HEK293T (cell line): ENCODE measurements at places on chromosomes 3 and 15.

DNA sequence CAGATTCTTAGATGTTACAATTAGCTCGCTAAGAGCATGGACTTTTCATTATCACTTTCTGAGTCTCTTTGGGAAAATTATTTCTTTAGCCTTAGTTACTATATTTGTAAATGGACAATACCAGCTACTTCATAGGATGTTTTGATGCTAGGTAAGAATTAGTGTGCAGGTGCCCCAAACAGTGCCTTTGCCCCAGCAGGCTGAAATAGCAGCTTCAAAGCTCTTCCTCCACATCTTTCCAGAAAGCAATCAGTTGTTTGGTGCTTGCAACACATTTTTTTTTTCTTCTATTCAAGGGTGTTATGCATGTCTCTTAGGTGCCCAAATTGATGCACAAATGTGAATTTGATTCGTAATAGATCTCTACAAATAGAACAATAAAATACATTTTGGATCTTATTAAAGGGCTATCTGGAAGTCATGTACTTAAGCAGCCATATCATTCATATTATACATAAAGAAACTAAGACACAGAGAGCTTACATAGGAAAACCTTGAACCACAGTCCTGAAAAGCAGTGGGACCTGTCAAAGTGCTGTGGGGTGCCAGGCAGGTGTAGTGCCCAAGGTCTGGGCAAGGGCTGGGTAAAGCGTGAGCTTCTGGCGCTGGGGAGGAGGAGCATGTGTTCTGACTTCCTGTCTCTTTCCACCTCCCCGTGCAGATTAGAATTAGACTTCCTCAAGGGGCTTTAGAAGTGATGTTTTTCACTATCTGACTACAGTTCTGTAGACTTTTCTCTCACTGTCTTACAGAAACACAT is 62.9 kb downstream of the FNDC3B start:
- no peak for DNase-seq

DNA sequence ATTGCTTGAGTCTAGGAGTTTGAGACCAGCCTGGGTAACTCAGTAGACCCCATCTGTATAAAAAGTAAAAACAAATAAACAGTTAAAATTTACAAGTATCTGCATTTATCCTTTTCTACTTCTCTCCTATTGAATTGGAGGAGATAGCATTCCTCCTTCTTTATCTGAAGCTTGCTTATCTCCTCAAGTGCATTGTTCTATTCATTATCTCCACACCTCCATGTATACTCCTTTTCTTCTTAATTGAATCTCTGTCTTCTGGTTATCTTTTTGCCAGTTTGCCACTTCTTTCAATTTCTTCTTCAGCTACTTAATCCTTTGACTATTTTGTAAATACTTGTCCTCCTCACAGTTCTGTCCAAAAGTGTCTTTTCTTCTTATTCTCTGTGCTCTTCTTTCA is 88.6 kb downstream of the STRIT1 start:
- DNase-seq = no peak

DNA sequence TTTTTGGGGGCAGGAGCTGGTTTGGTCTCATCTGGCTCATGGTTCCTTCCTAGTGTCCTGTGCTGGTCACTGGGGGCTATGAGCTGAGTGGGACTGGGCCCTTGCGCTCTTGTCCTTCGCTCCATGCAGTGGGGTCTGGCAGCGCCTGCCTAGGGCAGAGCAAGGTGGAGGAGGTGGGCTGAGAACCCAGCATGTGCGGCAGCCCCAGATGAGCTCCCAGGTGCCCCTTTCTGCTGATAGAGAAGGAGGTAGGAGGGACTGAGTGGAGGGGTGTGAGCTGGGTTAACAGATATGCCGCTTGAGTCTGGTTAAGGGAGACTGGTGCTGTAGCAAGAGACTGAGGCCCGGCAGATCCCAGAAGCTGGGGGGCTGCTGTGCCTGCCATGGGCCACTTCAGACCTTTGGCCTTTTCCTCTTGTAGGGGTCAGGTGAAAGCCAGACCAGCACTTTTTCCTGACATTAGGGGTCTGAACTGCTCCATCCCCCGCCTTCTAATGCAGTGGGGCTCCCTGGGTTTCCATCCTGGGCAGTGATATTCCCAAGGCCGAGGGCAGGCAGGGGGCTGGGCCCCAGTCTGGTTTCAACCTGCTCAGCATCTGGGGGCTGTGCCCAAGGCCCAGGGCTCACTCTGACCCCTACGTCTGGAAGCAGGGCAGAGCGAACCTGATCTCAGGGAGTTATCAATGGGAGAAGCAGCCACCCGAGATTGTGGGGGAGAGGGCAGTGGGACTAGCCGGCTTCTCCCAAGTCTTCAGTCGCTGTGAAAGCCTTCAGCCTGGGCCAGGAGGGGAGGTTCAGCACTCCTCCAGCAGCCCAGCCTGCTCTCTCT is 62.9 kb upstream of the PRR23C start:
- no peak for DNase-seq

- no peak for DNase-seq
Observed at GRCh38 chr3:52874864-52875587, 22.3 kb downstream of the STIMATE start.

GRCh38 chr3:171809611-171809860 is 747 bp downstream of the PLD1 start:
- DNase-seq = no peak

DNA sequence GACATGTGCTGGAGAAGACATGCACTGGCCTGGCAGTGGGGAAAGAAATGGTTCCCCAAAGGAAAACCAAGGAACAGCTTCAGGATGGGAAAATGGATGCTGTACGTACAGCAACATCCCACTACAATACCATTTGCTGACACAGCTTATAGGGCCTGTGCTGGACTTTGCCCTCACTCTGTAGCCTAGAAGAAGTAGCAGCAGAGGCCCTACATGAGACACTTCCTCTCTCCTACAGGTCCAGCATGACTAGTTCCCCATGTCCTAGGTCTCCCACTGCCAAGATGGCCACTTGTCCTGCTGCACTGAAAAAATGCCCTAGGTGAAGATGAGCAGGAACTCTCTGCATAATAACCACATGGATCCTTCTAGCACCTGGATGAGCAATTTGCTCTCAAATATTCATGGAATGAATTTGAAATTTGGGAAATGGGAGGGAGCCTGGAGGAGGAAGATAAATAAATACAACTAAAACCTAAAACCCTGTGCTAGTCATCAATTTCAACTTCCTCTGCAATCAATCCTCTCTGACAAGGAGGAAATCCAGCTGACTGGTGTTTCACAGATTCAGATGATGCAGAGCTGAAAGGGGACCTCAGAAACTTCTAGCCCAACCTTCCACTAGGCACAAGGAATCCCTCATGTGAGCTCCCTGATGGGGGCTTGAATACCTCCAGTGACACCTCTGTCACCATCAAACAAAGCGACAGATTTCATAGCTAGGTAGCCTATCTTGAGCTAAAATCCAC is 514.3 kb upstream of the PPP2R3A start:
- no peak for DNase-seq

DNA sequence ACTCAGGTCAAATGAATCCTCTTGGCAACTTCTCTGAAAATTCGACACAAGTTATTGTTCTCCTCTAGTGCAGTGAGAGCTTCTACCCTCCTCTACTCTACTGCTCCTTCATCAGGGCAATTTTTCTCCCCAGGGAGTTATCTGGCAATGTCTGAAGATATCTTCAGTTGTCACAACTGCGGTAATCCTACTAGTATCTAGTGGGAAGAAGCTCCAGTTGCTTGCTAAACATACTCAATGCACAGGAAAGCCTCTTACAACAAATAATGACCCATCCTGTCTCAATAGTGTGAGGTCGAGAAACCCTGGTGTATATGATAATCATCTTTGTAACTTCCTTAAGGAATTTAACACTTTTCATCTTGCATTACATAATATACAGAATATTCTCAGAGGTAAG is 1147.6 kb downstream of the IGSF11 start:
- no peak for DNase-seq

GRCh38 chr3:173993299-173993698 is 595.8 kb downstream of the NLGN1 start:
- DNase-seq = peak; percentile 20

- DNase-seq = no peak
Observed at GRCh38 chr3:139715166-139715565, 37.4 kb upstream of the NMNAT3 start.

- DNase-seq = peak; percentile 8
Observed at GRCh38 chr3:181210275-181210674, 220.7 kb upstream of the DNAJC19 start.

GRCh38 chr3:123449102-123449996 is 459 bp upstream of the ADCY5 start:
- peak; percentile 65 for DNase-seq

DNA sequence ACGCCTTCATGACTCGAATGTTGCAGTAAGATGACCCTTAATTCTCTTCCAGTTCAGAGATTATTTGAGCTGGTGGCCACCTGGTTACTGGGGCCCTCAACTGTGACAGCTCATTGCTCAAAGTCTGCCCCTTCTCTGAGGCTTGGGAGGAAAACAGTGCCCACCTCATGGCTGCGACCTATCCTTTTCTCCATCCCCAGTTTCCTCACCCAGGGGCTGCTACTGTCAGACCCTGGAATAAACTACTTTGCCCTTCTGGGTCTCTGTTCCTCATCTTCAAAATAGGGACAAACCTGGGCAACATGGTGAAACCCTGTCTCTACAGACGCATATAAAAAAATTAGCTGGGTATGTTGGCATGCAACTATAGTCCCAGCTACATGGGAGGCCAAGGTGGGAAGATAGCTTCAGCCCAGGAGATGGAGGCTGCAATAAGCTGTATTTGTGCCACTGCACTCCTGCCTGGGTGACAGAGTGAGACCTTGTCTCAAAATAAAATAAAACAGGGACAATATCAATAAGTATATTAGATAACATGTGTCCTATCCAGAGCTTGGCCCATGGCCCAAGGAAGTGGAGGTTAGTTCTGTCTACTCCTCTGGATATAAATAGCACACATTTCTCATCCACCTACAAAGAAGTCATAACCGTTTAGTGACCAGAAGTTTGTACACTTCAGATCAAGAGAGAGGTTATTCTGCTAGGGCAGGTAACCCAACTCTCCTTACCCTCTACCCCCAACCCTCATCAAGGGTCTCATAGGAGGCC is 2.2 kb upstream of the RASL12 start:
- DNase-seq = no peak

DNA sequence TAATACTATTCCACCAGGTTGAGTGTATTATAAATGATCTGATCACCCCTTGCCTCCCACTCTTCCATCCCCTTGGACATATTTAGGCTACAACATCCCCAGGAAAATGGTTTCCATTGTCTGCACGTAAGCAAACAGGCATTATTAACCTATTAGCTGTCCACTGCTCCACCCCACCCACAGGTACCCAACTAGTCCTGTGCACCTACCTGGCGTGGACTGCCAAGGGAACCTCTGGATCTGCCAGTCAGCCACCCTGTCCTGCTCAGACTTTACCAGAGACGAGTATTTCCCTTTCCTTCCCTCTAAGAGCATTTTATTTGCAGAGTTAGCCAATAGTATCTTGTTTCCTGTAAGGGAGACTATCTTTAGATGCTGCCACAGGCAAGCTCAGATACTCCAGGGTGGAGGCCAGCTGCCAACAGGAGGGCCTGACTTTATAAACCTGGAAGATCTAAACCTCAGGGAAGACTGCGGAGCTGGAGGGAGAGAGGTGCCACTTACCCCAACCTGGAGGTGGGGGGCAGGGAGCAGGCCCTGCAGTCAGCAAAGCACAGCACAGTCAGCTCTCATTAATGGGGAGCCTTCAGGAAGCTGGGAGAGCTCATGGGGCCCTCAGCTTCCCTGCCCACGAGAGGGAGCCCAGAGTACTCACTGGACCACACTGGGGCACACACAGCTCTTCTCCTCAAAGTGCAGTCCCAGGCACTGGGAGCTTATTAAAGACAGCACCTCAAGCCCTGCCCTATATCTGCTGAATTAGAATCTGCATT is at the start of gene CX3CR1:
TSS of gene CX3CR1 (minus strand) at position 292 of the 773 bp plus-strand sequence. CDS start 13,527 bp downstream, outside the sequence.
- no peak for DNase-seq

- DNase-seq = no peak
Observed at GRCh38 chr3:25725810-25726209, 57.4 kb downstream of the NGLY1 start.

GRCh38 chr3:64856106-64856505 is 168.3 kb upstream of the ADAMTS9 start:
- no peak for DNase-seq

- DNase-seq = no peak
Observed at GRCh38 chr3:81888914-81889557, 127.6 kb upstream of the GBE1 start.

DNA sequence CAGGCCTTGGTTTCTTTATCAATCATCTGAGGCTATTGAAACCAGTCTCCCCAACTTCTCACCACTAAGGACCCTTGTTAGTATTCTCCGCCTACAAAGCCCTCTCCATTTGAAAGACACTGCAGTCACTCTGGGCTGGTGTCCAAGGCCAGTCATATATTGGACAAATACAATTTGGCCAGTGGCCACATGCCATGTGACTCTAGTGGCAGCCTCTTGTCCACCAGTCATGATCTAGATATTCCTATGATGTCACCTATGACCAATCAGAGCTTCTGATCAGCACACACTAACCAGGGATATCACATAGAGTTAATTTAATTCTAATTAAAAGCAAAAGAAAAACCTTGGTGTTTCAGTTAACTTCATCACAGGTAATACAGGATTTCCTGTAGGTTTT is 68.2 kb downstream of the RAB11A start:
- DNase-seq = no peak

- no peak for DNase-seq
Observed at GRCh38 chr3:16289144-16289889, 24.3 kb downstream of the OXNAD1 start.
